ENCODE measurements at places on chromosomes 5 and 9.

- no peak for DNase-seq
Observed at GRCh38 chr9:4126184-4126865, 173.5 kb downstream of the GLIS3 start.

GRCh38 chr9:88801214-88801796 lies 190.0 kb upstream of the S1PR3 start:
- DNase-seq, result no peak

DNA sequence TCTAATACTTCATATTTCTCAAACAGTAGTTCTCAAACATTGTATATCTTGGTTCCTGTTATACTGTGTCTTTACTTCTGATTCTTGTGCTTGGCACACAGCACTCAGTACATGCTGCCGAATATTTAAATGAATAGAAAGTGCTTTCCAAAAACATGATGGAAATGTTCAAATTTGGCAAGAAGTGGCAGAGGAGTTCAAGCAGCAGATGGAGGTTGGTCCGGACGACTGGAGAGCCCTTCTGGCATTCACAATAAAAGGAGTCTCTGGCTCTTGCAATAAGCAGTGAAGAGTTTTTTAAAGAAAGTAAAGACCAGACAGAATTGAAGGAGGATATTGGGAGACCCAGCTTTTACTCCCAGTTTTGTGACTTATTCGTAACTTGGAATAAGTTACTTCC lies 36.3 kb downstream of the TSTD2 start:
- DNase-seq, result peak; percentile 17

- peak; percentile 93 for DNase-seq
Observed at GRCh38 chr5:36657563-36657995, 51.2 kb downstream of the SLC1A3 start.

- DNase-seq, result no peak
Observed at GRCh38 chr9:14188011-14188410, 125.9 kb downstream of the NFIB start.

DNA sequence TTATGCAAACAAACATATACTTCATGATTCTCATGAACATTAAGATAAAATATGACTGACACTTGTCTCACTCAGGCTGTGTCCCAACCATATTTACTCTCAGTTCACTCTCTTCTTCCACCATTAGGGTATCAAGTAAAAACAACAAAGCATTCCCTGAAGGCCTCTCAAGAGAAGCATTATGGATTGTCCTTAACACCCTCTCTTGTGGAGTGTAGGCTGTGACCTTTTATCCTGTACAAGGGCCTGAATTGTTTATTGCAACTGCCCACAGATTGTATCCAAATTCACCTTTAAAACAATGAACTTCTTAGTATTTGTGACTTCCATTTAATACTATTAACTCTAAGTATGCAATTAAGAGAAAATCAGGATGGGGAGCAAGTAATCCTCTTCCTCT lies 78.1 kb downstream of the RICTOR start:
- no peak for DNase-seq

DNA sequence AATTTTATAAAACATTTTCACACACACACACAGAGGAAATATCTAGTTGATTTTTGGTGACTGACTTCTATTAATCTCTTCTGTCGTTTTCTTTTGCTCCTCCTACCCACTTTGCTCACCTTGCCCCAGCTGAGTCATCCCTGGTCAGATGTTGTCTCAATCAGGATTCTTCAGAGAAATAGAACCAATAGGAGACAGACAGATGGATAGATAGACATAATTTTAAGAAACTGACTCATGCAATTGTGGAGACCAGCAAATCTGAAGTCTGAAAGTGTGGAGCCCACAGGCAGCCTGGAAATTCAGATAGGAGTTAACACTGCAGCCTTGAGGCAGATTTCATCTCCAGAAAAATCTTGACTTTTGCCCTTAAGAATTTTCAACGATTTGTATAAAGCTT lies 37.0 kb upstream of the PIK3R1 start:
- no peak for DNase-seq

- peak; percentile 4 for DNase-seq
Observed at GRCh38 chr9:92911511-92912475, 34.0 kb upstream of the ZNF484 start.

DNA sequence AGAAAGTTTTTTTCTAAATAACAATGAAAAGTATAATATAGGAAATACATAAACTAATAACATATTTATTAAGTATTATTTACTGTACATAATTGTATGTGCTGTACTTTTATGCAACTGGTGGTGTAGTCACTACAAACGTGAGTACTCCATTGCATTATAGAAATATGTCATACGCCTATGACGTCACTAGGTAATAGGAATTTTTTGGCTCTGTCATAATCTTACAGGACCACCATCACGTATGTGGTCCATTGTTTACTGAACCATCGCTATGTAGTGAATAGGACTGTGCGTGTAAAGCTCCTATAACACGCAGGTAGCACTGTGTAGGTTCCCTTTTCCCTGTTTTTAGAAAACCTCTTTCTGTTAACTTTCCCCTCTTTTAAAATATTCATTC lies 255.0 kb downstream of the SH3GL2 start:
- no peak for DNase-seq

DNA sequence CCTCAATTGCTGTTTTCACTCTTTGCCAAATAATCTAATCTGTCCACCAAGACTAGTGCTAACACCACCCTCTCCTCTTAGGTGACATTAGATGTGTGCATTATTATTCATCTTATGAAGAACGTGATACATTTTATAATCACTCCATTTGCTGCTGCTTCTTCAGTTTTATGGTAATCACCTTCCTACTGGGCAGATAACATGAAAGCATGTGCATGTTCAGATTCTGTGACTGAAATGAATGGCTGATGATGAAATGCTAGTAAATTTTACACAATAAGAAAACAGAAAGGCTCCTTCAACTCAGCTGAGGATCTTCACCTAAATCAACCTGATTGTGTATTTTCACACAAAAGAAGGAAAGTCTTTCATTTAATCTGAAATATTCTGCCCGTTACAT lies 577.6 kb downstream of the CSNK1G3 start:
- no peak for DNase-seq

- DNase-seq, result no peak
Observed at GRCh38 chr5:14581891-14582796, 552 bp downstream of the OTULINL start.

DNA sequence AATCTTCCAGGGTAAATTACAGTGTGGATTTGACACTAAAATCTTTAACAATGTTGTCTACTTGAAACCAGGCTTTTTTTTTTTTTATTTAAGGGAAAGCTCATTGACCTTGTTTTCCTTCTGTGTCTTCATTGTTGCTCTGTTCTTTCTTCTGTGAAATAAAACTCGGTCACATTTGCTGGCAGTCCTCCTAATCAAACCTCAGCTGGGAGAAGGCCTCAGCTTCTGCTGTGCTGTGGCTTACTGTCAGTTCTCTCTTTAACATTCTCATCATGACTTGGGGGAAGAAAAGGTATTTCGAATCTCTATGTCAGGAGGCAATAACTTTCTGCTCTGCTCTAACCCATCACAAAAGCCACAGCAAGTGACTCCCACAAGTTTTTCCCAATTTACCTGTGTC lies 268.9 kb downstream of the ZNF608 start:
- DNase-seq, result peak; percentile 67

DNA sequence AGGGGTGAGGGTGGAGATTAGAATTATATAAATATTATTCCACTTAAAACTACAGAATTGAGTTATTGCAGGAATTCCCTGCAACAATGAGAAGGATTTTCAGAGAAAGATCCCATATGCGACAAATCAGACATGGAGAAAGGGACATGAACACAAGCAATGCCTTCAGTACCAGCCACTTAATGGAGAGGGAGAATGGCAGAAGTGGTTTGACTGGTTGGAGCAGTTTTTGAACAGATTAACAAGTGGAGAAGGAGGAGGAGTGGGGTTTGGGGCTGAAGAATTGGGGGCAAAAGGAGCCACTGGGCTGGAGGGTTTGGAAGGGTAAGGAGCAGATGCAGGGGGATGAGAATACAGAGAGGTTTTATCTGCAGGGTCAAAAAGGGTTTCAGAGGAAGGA lies 620.9 kb upstream of the PTPRD start:
- DNase-seq, result no peak

GRCh38 chr5:5291357-5291756 lies 131.1 kb upstream of the ICE1 start:
- no peak for DNase-seq

GRCh38 chr5:178332210-178332641 lies 99.6 kb upstream of the PHYKPL start:
- DNase-seq, result no peak

DNA sequence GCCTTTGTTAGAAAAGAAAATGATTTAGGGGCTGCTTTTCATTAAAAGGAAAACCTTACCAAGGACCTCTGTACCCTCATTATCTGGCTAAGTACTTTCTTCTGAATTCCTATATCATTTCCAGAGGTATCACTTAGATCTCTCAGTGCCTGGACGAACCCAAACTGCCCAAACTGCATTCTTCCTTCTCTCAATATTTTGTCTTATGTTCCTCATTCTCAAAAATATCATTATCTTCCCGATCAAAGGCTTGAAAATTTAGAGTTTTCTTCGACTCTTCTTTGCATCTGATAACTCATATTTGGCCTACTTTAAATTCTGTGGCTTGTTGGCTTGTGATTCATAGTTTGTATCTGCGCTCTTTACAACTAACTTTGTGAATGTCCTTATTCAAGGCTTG lies 136.7 kb upstream of the TAF11L2 start:
- DNase-seq, result no peak

DNA sequence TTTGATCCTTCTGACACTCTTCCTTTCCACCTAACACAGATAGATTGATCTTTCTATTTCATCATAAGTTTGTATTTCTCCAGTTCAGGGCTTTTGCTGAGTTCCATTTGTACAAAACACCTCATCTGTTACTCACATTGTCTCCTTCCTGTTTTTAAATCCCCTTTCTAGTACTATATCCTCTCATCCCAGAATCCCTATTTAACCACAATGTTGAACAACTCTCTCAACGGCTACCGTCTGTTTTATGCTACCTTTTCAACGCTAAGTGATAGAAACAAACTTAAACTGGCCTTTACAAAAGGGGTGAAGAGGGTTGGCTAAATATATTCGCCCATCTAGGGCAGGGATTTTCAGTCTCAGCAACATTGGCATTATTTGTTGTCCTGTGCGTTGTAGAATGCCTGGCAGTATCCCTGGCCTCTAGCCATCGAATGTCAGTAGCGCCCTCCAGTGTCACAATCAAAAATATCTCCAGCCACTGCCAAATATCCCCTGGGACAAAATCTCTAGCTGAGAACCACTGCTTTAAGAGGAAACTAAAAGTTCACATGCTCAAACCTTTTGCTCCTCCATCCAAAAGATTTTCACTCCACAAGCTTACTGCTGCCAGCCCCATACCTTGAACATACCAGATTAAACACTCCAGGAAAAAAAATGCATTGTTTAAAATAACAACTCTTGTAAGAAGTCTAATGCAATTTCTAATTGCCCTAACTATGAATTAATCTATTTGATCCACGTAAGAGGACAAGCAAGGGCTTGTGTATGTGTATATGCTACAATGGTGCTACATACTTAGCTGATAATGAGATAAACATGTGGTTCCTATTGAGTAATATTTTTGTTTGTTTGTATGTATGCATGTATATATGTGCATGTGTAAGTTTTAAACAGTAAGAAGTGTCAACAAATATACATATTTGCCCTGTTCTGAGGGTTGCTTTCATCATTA lies 344.0 kb downstream of the PTPRD start:
- peak; percentile 65 for DNase-seq

DNA sequence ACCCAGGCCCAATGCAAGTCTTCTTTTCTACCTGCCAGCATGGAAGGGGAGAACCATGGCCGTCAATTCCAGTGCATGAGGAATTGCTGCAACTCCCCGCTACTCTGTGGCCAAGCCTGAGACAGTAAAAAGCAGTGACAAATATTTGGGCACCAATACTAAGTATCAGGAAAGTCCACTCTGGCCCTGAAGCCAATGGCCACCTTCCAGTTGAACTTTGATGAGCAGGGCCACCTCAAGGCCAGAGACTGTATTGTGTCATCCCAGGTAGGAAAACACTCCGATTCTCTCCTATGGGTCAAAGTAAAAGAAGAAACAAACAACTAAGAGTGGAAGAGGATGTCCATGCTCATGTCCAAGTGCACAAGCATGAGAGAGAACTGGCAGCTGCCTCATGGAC lies 27.1 kb downstream of the RETREG1 start:
- no peak for DNase-seq

DNA sequence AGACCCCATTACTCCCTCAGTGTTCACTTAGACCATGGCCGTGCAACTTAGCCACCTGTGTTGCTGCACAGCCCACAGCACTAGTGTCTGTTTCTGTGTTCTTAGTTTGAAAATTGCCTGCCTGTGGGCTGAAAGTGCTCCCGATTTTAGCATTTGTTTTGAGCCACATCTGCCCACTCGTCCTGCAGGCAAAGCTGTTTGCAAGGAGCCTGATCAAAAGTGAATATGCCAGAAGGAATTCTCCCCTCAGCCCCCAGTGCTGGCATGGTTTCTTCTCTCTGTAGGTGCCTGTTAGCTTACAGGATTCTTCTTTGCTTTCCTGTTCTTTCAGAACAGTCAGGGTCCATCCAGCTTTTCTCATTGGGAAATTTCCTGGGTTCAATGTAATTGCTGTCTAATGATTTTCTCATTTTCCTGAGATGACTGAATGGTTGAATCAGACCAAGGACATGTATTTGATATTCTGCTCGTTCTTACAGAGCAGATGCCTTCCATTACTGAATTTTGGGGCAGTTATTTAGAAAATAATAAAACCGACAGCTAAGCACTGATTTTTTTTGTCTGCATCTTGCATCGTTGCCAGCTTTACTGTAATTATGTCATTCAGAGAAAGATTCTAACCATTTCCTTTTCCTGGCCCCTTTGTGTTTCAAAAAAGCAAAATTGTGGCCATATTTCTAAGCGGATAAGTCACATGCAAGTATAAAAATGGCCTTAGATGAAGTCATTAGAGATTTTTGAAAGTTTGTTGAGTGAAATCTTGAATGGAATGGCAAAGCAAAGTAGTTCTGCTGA lies 111.1 kb upstream of the CKMT2 start:
- DNase-seq, result no peak

GRCh38 chr9:109517901-109518377 lies 19.8 kb upstream of the PTPN3 start:
- peak; percentile 2 for DNase-seq

All from pons (tissue), 1 donor.